ENCODE measurements at places on chromosomes 16 and 17.

DNA sequence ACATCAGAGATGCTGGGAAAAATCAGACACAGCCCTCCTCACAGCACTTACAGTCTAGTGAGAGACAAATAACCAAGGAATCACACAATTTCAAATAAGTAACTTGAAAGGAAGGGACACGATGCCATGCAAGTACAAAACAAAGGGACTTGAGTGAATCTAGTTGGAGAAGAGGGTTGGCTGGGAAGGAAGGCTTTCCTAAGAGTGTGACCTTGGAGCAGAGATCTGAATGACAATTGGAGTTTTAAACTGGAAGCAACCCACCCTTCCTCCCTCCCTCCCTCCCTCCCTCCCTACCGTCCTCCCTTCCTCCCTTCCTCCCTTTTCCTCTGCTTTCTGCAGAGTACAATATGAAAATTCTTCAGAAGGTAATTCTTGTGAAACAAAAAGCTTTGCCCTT lies 31.1 kb downstream of the ADAMTS18 start:
- no peak for DNase-seq

DNA sequence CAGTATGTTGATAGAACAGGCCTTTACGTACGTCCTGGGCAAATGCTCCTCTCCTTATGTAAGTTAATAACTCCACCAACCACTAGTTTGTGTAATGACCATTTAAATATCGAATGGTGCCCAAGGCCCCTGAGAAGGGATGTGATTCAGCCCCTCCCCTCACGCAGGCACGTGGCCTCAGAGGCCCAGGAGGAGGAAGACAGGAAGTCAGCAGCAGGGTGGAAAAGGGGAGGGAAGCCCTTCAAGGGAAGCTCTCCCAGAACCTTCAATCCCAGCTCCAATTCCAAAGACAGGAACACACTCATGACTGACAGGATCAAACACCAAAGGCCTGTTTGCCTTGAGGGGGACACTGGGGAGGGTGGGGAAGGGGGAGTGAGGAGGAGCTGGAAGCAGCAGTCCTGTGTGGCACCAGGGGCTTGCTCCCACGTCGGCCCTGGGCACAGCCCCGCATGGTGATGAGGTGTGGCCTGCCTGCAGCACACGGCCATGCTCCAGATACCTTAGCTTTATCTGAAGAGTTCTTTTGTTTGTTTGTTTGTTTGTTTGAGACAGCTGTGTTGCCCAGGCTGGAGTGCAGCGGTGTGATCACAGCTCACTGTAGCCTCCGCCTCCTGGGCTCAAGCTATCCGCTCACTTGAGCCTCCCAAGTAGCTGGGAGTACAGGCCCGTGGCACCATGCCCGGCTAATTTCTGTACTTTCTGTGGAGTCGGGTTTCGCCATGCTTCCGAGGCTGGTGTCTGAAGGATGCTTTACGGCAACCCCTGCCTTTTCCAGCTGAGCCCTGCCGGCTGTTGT lies 105.0 kb downstream of the ZNF778 start:
- no peak for DNase-seq

GRCh38 chr17:48790607-48791127 lies 26.4 kb downstream of the TTLL6 start:
- no peak for DNase-seq

GRCh38 chr17:66299711-66300110 lies 2.7 kb upstream of the PRKCA start:
- DNase-seq = no peak

DNA sequence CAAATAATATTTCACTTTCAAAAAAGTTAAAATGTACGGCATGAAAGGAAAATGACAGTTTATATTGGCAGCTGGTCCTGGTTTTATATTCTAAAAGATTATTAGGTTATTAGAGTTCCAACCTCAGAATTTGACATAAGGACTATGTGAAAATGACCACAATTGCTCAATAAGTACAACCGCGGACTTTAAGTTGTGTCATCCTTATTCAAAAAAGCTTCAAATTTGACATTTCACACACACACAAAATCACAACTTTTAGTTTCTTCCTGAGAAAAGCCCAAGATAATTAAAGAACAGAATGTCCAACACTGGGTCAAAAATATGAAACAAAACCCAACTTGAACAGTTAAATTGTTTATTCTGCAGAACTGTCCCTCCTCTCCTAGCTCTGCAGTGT lies 133.2 kb upstream of the AXIN2 start:
- no peak for DNase-seq

GRCh38 chr16:79013930-79014660 lies 586.4 kb downstream of the MAF start:
- DNase-seq = no peak

GRCh38 chr17:79840269-79840988 lies 1.2 kb upstream of the CBX4 start:
- DNase-seq = no peak

GRCh38 chr17:35255316-35255715 lies 12.4 kb downstream of the SLFN5 start:
- DNase-seq = no peak

- peak; percentile 23 for DNase-seq
These were observed 63.3 kb upstream of the MTMR4 start for GRCh38 chr17:58577696-58578095.

DNA sequence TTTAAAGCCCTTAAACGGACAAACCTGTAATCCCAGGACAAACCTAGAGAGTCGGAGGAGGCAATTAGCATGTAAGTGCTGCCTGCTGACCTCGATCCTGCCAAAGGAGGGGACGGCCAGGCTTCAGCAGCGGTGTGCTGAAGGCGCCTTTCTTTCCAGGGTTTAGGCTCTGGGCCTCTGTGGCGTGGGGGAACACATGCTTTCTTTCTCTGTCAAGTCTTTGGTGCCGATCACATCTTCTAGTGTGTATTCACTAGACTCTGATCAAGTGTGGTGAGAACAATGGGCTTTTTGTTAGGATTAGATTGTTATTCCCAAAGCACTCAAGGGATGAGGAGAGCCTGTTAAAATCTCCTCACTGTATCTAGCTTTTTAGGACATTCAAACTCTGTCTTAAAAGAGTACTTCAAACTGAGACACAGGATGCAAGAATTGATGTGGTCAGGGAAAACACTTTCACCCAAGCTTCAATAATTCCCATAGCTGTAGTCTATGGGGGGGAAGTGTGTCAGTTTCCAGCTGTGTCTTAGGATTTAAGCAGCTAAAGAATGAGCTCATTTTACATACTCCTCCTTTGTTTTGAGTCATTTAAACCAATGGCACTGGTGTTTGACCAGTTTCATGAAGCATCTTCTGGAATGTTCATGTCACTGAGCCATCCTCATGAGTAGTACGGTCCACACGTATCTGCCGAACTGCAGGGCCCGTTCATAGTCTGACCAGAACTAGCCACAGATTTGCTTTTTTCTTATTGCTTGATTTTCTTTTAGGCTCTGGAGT lies 51.2 kb downstream of the RPA1 start:
- no peak for DNase-seq

DNA sequence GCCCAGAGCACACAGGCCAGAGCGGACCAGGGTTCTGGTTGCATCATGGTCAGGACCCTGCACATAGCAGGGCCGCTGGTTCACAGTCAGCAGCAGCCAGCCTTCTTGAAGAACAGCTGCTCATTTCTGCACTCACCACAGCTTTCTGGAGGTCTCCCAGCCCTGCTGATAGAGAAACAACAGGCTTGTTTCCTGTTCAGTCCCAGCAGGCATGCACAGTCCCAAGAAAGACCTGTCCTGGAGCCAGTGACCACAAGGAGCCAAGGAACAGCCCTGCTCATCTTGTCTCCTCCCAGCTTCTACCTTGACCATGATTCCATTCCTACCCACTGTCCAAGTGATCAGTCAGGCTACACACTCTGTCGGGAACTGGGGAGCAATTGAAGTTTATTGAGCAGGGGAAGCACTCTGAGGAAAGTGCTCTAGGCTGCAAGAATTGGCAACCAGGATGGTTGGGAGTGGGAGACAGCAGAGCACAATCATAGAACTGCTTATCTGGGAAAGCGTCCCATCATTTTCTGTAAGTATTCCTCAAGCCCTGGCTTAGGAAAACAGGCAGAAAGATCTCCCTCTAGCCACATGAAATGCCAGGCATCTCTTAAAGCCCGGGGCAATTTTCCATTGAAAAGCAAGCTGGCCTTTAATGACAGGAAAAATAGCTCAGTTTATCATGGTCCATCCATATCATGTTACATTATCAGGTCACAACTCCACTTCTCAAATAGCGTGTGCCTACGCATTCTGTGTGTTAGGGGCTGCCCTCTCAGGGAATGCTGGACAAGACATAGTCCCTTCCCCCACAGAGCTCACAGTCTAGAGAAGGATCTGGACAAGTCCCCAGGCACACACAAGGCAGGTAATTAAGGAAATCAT lies 155.4 kb upstream of the FOXF1 start:
- no peak for DNase-seq

DNA sequence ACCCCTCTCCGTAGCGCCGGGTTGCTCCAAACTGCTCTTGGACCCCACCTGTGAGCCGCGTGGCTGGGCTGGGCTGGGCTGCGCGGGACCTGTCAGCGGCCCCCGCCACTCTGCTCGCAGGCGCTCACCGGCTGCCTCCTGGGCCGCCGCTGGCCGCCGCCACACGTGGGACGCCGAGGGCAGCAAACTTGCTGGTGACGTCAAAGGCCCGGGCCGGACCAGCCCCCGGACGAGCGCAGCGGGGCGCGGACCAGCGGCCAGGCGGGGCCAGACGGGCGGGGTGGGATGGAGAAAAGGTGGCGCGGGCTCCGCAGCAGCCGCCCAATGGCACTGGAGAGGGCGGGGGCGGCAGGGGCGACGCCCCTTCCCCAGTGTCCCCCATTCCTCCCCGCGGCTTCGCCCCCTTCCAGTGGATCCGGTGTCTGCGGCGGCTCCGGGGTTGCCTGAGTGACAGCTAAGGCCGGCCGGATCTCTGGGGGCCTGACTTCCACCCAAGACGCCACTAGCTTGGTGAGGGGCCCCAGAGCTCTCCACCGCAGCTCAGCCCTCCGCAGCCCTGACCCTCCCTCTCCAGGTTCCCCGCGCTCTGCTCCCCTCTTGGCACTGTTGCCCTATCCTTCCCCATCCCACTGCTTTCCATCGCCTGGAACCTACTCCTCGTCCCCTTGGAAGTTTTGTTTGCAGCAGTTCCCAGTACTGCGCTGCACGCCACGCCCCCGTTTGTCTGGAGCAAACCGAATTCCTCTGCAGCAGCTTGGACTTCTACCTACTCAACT lies at the start of gene HS3ST3A1:
HS3ST3A1 (minus strand) TSS at position 154 of the 776 bp plus-strand sequence. CDS start 800 bp downstream, outside the sequence.
- DNase-seq = no peak

GRCh38 chr16:79302731-79303130 lies 297.8 kb downstream of the MAF start:
- DNase-seq = no peak

DNA sequence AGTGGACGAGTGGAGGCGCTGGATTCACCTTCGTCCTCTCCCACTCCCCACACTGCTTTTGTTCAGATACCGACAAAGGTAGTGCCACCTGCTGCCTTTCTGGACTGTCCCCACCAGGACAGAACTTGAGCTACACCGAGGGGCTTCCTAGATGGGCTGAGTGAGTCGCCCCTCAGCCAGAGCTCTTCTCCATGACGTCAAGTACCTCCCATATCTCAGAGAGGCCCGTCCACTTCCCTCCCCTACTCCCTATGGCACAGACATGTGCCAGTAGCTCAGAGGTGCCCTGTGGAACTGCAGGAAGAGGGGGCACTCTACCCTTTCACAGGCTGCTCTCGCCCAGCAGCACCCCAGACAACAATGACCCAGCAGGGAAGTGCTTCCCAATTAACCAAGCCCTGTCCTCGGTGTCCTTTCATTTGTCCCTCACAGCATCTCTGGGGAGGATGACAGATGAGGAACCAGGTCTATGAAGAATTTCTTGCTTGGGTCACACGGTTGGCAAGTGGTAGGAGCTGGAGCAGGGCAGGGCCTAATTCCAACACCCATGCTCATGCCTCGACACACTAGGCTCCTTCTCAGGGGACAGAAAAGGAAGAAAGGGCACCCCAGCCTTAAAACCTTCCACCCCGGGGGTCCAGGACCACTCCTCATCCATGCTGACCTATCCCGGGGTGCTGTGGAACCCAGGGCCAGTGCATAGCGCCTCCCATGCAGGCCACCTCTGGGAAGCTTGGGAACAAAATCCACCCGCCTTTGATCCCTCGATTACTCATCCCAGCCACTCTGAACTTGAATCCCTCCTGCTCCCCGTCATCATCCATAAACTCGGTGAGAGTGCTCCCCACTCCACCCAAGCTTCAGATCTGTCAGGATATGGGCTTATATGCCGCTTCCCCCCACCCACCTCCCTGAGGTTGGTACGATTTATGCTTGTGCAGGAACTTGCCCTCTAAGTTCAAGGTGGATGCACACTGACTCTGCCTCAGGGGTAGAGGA lies 51.7 kb downstream of the WNT3 start:
- DNase-seq = no peak

DNA sequence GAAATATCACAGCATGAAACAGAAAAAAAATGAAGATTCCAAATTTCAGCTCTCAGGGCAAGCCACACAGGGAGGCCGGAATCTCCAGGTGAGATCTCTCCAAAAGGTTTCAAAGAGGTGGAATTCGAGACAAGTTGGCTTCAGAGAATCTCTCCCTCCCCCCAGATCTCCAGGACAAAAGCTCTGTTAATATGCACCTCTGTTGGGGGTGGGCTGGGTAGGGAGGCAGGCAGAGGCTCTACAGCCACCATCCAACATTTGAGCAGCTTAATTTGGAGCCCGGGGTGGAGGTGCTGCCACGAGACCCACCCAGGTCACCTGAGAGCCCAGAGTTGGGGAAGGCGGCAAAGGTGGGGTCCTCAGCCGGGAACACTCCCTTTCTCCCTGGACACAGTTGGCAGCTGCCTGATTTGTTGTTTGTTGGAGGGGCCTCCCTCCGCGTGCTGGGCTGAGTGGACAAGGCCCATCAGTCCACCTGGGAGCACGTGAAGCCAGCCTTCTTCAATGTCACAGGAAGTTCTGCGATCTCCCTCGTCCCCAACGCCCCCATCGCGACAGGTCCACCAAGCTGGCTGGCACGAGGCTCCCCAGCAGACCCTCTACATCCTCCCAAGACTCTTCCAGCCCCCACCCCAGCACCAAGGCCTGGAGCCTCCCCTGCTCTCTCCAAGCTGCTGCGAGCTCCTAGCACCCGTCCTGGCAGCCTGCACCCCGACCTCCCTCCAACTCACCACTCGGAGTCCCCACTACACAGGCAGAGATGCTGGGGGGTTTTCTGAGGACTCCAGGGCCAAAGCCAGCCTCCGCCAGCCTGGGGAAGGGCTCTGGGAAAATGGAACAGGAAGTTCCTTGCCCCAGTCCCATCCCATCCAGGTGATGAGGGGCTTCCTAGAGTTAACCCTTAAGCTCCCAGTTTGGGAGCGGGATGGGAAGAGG lies at the start of gene ZSCAN10:
ZSCAN10 (minus strand) TSS at position 836 of the 936 bp plus-strand sequence. CDS start 6,357 bp downstream, outside the sequence.
- DNase-seq = no peak

DNA sequence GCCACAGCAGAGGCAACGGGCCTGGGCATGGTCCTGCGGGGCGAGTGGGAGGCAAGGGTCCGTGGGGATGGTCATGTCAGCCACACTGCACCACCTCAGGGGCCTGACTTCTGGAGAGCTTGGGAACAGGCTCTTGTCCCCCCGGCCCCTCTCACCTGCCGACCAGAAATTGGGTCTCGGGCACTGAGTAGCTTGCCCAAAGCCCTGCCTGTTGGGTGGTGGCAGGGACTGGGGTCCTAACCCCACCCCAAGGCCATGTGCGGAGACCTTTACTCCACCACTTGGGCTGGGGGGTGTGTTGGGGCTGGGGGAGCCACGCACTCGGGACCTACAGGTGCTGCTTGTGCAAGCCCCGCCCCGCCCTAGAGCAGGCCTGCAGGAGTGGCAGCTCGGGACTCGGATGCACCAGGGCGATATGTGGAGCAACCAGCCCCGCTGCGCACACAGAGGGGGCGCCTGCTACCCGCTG lies 24.2 kb upstream of the CHMP6 start:
- no peak for DNase-seq

- DNase-seq = no peak
These were observed 389.7 kb downstream of the SOX9 start for GRCh38 chr17:72510351-72511016.
